CD8-positive, alpha-beta memory T cell (primary cell): ENCODE measurements at places on chromosomes 7 and 10.
A peak's percentile ranks its signal among the peaks of the same experiment; 100 is the strongest.

- DNase-seq: no peak
Observed at GRCh38 chr7:86932038-86932512, 127.4 kb downstream of the ELAPOR2 start.

DNA sequence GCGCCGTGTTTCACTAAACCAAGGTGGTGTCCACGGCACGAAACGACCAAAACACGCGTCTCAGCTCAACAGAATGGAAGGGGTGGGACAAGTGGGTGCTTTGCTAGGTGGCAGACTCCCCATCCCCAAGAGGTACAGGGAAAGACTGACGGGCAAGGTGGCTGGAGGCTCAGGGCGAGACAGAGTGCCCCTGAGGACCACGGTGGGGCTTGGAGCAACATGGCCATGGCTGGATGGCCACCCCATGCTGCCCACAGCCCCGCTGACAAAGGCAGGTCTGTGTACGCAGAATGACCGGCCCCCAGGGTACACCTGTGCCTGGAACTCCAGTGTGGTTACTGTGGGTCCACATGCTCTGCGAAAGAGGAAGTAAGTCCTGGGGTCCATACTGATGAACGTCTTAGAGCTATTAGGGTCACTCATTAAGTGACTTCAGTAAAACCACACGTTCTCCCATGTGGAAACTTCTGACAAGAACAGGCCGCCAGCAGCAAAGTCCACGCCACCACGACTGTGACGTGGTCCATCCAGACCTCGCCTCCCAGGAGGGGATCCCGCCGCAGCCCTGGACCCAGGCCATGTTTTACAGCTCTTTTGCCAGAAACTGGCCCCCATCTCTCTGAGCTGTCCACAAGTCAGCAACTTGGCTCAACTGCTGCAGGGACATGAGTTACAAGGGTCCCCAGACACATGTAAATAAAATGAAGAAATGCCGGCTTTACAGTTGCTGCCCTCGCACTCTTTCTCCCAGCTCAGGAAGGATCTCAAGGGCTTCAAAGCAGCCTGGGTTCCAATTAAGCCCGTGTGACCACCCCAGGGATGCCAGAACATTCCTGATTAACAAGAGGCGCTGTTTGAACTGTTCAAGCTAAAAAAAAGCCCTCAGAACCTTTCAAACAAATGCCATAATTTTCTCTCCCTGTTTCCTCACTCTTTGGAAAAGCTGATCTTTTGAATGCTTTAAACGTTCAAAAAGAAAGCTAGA lies 66.8 kb downstream of the MAD1L1 start:
- no peak for DNase-seq

DNA sequence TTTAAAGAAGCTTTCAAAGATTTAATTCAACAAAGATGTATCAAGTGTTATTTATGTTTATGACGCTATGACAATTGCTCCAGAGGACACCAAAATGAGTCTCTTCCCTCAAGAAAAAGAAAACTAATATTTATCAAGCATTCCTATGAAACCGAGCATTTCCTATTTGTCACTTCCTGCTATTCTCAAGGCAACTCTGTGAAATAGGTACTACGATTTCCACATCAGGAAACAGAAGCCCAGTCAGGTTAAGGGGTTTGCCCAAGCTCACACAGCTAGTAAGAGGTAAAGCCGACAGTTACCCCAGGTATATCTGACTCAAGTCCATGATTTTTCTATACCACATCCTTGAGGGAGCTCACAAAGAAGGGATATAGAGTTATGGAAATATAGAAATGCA lies 85.9 kb downstream of the TRIL start:
- no peak for DNase-seq

DNA sequence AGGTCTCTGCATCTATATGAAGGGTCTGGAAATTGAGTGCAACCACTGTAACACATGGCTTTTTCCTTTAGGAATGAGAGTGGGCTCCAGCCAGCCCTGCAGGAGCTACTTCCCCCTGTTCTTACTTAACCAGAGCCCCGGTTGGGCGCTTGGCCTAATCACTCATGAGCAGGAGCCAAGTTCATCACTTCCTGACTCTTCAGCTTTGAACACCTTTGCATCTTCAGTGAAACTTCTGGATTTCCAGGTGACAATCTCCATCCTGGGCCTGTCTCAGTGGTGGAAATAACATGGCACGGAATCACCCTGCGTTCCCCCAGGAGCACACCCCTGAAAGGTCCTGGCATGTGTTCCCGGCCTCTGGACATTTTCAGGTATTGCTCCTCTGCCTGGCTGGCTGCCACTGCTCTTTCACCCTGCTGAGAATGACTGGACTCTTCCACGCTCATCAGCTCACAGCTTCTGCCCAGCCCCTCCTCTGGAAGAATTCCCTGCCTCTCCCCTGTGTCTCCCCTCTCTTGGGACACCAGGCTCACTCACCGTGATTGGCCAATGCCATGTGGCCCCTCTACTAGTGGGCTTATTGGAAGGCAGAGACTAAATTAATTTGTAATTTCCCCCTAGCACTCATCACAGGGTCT lies 229.1 kb upstream of the GRB10 start:
- DNase-seq: no peak

DNA sequence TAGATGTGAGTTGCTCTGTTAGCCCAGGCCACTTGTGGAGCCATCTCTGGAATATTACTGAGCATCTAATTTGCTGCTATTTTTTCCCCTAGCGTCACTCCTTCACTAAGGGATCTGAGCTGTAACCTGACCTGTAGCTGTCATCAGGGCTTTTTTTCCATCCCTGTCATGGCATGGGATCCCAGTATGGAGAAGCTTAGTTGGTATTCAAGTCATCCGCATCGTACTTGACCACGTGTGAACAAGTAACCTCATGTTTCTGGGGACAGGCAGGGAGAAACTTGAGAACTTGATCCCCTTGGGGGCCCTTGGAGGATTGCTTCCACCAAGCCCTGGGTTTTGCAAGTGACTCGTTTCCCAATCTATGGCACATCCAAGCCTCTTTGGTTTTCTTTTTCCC lies 474.4 kb upstream of the GALNT17 start:
- DNase-seq: no peak

DNA sequence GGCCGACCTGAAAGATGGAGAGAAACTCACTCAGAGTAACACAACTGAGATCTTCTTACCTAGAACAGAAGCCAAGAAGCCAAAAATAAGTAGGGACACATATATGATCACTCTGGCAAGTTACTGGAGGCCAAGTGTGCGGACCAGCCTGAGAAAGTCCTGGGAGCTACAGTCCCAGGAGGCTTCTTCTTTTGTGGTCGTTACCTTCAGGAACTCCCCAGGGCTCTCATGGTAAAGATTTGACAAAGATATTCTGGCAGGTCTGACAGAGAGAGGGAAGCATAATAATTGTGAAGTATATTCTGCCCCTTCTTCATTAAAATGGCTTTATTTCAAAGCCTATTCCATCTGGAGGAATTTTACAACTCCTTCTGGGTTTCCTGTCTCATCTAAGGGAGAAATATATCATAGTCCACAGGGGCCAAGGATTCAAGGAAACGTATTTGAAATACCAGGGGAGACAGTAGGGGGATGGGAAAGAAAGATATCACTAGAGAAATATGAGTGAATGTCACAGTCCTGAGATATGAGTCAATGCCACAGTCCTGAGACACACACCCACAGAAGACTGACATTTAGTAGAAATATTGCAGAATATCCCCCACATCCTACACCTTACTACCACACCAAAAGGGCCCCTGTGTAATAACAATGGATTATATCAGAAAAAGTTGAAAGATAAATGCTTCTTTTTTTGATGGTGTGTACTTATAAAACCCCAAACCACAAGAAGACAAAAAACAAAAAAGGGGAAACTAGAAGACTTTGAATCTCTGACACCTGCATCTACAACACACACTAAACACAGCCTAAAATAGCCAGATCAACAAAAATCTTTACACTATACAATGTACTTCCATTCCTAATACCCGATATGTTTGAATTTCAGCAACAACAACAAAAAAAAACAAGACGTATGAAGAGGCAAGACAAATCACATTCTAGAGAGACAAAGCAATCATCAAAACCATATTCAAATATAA lies 594.2 kb upstream of the NRG3 start:
- DNase-seq: no peak

- no peak for DNase-seq
Observed at GRCh38 chr7:280461-280860, 9.5 kb upstream of the FOXL3 start.

DNA sequence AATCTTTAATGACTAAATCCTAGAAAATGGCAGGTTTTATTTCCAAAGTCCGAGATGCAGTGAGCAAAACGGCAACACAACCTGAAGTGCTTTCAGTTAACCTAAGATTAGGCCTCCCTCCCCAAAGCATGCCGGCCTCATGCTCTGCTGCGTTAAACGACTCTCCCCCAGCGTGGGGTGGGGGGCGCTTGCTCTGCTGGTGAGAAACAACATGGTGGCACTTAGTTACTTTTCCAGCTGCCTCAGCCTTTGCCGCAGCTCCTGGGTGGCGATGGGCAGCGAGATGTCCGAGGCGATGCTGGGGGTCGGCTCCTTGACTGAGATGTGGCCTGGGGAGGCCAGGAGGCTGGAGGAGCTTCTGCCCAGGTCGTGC lies 36.7 kb upstream of the NCAPG2 start:
- no peak for DNase-seq

DNA sequence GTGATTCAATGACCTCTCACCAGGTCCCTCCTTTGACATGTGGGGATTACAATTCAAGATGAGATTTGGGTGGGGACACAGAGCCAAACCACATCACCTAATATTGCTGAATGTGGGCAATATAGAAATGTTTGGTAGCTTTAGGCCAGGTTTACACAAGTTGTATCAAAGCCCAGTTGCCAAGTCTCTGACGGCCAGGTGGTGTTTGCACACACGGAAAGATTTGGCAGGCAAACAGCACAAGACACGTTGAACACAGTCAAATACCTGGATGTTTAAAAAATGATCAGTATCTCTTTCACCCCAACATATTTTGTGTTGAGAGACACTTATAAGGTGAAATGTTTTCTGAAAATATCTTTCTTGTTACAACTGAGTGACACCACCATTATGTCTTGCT lies 294.4 kb upstream of the MKI67 start:
- no peak for DNase-seq

- DNase-seq: no peak
Observed at GRCh38 chr10:45581582-45582385, 90.8 kb downstream of the ZFAND4 start.

- peak; percentile 10 for DNase-seq
Observed at GRCh38 chr7:105581066-105581811, at the start of gene EFCAB10. Gene EFCAB10 (minus strand): TSS chr7:105581493. CDS start chr7:105581463, 30 bp downstream.

GRCh38 chr10:103431902-103432301 lies 20.3 kb downstream of the CALHM2 start:
- DNase-seq: no peak

DNA sequence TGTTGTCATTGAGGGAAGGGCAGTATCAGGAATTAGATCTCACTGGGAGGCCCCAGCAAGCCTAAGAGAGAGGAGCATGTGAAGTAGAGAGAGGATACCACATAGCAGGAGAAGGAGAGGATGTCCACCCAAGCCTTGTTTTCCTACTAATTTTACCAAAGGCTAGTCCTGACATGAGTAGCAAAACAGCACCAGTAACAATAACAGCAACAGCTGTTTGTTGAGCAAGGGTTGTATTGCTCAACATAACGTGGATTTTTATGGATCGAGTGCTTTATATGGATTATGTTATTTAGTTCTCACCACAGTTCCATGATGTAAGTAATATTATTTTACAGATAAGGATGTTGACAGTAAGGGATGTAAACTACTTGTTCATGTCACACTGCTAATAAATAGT lies 135.2 kb upstream of the DLX6 start:
- no peak for DNase-seq

DNA sequence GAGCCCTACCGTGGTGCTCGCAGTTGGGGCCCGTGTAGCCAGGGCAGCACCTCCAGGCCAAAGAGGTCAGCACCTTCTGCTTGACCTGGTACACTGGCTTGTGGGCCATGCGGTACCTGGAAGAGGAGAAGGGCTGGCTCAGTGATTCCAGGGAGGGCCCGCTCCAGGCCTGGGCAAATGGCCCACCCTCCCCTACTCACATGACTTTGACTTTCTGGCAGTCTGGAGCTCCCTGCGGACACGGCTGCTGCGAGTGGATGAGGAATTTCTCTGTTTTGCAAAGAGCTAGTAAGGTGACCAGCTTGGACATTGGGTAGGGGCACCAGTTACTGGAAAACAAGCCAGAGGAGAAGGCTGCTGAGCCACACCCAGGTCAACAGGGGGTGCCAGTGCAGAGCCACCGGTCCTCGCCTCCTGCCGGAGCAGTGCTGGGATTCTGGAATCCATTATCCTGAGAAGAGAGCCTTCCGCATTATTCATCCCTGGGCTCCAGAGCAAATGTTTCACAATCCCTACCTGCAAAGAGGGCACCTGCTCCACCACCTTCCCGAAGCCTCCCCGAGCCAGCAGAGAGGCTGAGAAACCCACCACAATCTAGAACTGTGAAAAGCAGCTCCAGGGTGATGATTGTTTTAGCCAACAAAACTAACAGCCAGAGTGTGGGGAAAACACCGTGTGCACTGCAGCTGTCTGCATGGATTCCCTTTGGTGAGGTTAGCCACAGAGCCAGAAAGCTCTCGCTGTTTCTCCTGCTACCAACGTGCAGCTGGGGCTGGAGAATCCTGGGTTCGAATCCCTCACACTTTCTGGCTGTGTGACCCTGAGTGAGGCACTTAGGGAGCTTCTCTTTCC lies 11.8 kb downstream of the MMRN2 start:
- DNase-seq: no peak

DNA sequence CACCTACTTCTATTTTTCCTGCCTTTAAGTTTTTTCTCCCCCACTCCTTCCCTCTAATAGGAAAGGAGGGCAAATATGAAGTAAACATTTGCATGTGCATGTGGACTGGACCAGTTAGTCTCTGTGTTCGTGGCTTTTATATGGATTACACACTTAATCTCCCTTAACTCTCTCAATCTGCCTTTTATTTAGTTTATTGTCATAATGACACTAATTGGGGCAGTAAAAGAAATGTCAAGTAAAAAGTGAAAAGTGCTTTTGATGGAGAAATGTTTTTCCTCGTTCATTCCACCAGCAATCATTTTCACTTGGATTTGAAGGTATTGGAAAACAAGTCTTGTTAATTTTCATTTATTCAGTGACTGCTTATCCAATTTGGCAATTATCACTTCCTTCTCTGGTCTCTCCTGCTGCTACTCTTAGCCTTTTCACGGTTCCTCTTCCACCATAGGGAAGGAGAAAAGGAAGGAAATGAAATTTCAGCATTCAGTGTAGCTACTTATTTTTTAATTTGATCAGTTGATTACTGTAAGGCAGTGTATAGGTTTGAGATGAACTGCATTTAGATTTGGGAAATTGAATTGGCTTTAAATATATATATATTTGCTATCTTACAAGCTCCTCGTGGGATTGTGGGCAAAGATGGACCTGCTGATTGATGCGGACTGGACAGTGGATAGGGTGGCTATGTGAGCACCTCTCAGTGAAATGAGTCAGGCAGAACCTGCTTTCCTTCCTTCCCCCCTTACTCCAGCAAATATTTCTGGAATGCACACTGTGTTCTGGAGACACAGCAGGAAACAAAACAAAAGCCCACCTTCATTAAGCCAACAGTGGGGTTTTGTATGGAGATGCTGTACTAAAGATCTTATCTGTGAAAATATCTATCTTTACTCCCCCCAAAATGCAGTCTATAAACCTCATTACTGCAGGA lies 77.5 kb downstream of the LRRC4 start:
- DNase-seq: no peak

- DNase-seq: no peak
Observed at GRCh38 chr10:86508217-86508616, 13.4 kb downstream of the WAPL start.
